LoVo (cell line): ENCODE measurements at places on chromosomes 1 and 21.
A peak's percentile ranks its signal among the peaks of the same experiment; 100 is the strongest.

DNA sequence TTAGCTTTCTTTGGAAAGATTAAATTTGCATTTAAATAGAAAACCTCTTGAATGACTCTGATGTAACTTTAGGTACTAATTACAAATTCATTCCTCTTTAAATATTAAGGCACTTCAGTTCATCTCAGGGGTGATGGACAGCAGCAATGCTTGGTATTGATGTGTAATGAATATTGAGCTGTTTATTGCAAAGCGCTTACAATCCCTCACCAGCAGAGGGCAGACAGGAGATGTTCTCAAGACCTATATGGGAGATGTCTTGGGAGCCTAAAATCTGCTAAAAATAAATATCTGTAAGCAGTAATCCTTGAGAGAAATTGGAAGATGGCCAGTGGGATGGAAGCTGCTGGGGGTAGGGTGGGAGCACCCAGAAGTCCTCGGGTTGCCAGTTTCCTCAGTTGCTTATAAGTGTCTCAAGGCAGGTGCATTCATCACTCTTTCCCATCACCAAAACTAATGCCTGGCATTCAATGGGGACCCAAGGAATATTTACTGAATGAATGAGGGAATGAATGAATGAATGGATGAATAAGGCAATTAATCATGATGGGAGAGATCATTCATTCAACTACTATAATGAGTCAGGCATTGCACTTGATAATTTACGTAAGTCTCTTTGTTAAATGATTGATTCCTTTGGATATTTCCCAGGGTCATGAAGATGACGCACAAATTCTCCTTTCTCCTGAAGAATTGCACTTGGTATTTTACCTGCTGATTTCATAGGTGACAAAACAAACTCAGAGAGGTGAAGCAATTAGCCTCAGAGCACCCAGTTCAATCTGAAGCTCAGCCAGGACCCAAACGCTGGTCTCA lies 2.3 kb downstream of the KLHDC8A start:
- peak; percentile 58 for DNase-seq

GRCh38 chr1:18192182-18192581 lies 84.6 kb downstream of the IGSF21 start:
- DNase-seq = no peak

DNA sequence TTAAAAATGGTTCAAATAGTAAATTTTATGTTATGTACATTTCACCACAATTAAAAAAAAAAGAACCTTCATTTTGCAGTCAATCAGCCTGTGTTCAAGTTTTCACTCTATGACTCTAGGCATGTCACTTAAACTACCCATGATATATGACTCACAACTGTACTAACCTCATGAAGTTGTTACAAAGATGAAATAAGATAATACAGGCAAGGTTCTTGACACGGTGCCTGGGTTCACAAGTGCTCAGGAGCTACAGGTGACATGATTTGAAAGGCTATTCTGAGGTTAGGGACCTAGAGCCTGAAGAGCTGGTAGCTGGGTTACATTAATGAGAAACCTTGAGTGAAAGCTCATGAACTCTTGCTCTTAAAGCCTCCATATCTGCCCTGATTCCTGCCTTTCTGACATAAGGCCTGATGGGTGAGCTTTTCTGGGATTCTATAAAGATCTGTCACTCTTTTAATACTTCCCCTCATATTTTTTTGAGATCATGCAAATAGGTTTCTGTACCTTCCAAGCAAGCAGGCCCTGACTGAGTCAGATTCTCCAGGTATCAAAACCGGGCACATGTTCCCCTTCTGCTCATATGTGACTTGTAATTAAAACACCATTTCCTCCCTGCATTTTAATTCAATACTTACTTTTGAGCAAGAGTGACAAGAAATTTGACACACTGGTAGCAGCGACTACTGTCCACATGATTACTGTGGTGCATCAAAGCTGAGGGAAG lies 34.0 kb downstream of the PCSK9 start:
- no peak for DNase-seq

- DNase-seq = no peak
These were observed 455.6 kb upstream of the ZP4 start for GRCh38 chr1:238346340-238346739.

GRCh38 chr1:91761295-91761721 lies 124.6 kb downstream of the TGFBR3 start:
- no peak for DNase-seq

DNA sequence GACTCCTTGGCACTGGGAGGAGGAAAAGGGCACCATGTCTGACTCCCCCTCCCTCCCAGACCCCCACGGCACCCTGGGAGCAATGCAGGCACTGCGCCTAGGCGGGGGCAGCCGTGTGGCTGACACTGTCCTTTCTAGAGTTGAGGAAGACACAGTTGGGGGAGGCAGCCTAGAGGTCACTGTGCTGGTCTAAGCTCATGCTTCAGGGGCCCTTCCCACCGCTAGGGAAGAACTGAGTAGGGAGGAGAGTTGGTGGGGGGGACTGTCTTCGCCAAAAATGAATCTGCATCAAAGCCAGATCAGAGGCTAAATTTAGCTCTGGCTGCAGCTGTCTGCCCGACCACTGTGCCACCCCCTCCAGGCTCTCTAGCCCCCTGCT lies 3.4 kb downstream of the SEMA6C start:
- DNase-seq = no peak

DNA sequence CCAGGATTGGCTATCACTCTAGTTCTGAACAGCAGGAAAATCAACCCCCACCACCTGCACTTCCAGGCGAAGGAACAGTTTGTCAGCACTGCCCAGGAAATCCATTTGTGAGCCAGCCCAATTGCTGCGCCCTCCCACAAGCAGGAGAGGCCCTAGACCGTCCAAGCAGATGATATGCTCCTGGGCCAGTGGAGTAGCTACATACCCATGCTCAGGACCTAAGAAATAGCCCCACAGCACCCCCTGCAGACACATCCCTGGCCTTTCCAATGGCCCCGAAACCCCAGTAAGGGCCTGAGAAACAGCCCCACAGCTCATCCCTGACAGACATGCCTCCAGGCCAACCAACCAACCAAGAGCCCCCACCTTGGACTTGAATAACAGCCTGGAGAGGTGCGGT lies 111.5 kb upstream of the ZC3H11B start:
- DNase-seq = no peak

GRCh38 chr1:153432874-153433681 lies 16.8 kb downstream of the S100A7A start:
- DNase-seq = no peak

DNA sequence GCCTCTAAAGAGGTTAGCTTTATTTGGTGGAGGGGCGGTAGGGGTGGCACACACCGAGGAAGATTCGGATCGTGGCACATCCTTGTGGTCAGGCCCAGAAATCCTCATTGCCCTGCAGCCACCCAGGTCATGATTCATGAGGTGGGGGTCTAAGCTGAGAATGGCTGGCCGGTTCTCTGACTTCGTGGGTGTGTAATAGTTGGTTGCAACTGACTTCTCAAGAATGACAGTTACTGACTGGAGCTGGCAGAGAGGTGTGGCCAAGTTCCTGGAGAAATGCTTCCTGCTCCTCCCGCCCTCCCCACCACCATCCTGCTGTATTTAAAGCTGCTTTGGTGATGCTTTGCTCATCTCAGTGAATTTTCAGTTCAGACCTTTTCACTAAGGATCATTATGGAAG lies 198.6 kb downstream of the KIF26B start:
- no peak for DNase-seq

DNA sequence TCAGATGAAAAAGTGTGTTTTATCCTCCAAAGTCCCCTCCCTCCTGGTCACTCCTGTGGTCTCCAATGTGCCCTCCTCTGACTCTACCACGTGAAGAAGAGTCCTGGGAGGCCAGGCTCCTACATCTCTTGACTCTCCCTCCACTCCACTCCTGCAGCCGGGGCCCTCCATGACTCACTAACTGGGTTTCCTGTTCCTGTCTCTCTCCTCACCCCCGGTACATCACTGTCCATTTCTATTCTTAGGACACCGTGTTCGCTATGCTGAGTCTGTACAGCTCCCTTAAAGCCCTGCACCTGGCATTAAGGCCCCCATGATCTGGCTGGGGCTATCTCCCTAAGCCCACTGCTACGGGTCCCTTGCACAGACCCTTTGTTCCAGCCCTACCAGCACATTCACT lies 93.4 kb downstream of the BCAR3 start:
- no peak for DNase-seq

- no peak for DNase-seq
These were observed 9.8 kb upstream of the COL6A1 start for GRCh38 chr21:45971616-45972352.

- no peak for DNase-seq
These were observed 15.2 kb upstream of the ALX3 start for GRCh38 chr1:110085671-110086070.

- peak; percentile 15 for DNase-seq
These were observed 33.3 kb upstream of the PGBD5 start for GRCh38 chr1:230459465-230459864.

- DNase-seq = no peak
These were observed 274.9 kb downstream of the RRAGC start for GRCh38 chr1:38584448-38585355.

- DNase-seq = no peak
These were observed 131.9 kb upstream of the KCNJ6 start for GRCh38 chr21:38048167-38048566.

- DNase-seq = no peak
These were observed 21.1 kb downstream of the IPO9 start for GRCh38 chr1:201850053-201850397.

DNA sequence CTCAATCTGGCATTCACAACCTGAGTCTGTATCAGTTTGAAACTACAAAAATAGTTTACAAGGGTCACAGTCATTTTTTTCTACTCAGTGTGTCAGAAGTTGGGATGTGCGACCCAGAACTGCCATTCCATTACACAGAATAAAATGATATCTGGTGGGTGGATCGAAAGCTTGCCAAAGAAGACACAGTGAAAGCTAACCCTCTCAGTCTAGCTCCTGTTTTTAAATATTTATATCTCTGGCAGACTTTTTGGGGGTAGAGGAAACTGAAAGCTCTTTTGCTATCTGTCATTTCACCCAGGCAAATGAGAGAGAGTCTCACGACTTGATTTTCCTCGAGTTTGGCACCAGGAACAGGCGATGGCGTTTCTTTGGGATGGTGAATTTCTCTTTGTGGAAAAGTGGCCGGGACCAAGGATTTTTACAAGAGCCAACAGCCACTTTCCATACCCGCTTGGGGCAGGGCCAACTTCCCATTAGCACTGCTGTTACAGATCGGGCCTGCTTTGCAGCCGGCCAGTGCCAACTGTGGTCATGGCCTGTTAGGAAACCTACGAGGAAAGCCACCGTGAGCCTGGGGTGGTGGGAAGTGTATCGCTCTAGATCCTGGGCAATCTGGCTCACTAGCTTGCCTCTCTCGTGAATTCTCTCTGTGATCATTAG lies 185.5 kb upstream of the NFIA start:
- DNase-seq = no peak

GRCh38 chr21:36927719-36928117 lies 38.8 kb downstream of the HLCS start:
- DNase-seq = peak; percentile 66

DNA sequence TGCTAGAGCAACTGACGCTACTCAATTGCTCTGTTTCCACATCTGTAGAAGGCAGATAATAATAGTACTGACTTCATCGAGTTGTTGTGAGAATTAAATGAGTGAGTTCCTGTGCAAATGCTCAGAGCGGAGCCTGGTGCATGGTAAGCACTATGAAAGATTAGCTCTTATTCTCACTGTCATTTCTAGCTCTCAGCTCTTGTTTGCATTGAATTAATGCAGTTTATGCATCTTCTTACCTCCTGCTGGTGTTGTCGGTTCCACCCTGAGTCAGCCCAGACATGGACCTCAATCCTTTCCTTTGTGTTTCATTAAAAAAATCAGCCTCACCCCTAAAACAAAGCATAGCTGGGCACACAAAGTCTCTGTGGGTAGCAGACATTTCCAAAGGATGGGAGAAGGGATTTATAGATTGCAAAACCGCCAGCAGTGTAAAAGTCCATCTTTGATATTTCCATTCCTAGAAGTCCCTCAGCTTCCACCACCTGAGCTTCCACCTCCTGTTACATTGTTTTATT lies 254.4 kb upstream of the CSF3R start:
- DNase-seq = no peak

GRCh38 chr1:2821966-2822620 lies 20.6 kb upstream of the TTC34 start:
- DNase-seq = no peak

- peak; percentile 69 for DNase-seq
These were observed 69.6 kb downstream of the PIK3R3 start for GRCh38 chr1:46062651-46063319.

- DNase-seq = no peak
These were observed 209.0 kb upstream of the TMEM51 start for GRCh38 chr1:14944471-14944985.

DNA sequence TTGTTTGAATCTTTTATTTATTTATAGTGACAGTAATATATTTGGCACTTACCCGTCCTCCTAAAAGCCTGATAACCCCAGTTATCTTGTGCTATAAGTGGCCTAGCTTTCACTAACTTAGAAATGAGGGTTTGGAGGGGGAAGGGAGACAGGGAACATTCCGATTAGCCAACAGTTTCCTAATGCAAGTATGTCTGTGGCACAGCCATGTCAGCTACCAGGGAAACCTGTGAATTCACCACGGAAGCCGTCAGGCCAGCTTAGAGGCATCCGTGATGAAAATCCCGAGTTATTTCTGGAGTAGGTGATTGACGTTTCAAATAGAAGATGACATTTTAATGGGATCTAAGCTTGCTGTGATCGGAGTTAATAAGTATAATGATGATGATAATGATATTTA lies 39.4 kb upstream of the BCL10 start:
- DNase-seq = no peak

DNA sequence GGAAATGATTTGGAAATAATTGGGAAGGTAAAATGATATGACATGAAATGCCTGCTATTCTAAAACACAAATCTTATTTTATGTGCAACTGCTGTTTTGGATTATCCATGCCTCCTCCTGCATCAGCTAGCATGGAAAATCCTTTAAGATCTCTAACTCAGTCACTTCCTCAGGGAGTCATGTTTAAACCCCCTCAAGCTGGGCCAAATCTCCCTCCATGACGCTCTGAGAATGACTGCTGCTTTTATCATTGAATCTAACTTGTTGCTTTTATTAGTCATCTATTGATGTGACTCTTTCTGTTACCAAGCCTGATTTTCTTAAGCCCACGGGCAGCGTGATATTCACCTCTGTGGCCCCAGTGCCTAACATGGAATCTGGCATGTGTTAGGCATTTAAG lies 324.8 kb downstream of the DISC1 start:
- DNase-seq = no peak

DNA sequence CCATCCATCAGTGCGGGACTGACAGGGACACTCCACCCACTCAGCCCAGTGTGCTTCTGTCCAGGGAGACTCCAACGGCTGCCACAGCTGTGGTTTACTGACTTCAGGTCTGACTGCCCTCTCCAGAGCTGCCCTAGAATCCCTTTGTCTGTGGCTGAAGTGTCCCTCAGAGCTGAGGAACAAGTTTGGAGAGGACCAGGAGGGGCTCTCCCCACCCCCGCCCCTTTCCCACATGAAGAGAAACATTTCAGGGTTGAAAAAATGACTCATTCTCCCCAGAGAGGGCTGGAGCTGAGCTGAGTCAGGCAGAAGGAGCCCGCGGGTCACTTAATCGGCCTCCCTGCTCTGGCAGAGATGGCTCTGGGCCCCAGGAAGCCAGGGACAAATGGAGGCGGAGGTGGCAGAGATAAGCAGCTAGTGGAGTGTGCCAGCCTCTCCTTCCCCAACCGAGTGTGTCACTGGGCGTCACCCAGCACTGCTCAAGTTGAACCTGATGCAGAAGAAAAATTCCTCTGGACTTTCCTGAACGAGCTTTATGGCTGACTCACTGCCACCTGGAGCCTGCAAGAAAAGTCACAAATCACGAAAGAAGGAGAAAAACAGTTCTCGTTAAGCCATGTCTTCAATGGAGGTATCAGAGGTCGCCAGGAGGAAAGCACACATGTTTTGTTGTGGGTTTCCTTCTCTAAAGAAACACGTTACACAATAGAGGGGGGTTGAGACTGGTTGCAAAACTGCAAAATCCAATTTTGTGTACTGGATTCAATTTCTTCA lies 34.3 kb upstream of the ECE1 start:
- peak; percentile 87 for DNase-seq
